ENCODE measurements at places on chromosomes 6 and 20.

GRCh38 chr20:38805958-38806854 is 709 bp downstream of the PPP1R16B start:
- peaks cover 7% of the 10 kb centered on the region for H3K27me3 ChIP-seq
- H3K4me1 ChIP-seq = no peaks in the 10 kb centered on the region
- no peak overlapping the region for H3K27ac ChIP-seq

- H3K27me3 ChIP-seq = no peaks in the 10 kb centered on the region
- no peak overlapping the region for H3K4me3 ChIP-seq
- H3K27ac ChIP-seq = no peak overlapping the region
- no peak for DNase-seq
- no peaks in the 10 kb centered on the region for H3K36me3 ChIP-seq
Observed at GRCh38 chr6:148351309-148351708, 8.7 kb downstream of the SASH1 start.

- no peak overlapping the region for H3K4me3 ChIP-seq
- H3K27me3 ChIP-seq = no peaks in the 10 kb centered on the region
- no peak overlapping the region for H3K27ac ChIP-seq
- peaks cover 4% of the 10 kb centered on the region for H3K36me3 ChIP-seq
Observed at GRCh38 chr6:37473364-37474095, 26.2 kb downstream of the CCDC167 start.

DNA sequence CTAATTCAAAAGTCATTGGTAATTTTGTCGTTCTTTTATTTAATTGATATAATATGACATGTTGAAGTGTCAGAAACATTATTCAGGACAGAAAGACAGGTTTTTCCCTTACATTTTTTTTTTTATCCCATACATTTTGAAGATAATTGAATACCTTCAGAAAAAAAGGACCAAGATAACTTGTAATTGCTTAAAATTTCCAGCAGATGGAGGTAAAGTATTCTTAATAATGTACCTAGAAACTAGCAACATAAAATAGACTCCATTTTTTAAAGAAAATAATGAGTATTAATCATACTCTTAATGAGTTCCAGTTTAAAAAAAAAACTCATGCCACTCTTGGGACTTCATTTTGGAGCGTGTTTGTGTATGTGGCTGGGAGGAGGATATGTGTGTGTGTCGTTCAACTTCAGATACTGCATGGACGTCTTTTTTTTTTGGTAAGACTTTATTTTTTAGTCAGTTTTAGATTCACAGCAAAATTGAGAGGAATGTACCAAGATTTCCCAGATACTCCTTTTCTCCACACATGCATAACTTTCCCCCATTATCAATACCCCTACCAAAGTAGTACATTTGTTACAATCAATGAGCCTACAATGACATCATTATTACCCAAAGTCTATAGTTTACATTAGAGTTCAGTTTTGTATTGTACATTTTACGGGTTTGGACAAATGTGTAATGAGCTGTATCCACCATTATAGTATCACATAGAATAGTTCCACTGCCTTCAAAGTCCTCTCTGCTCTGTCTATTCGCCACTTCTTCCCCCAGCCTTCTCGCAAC is 79.4 kb downstream of the ROS1 start:
- H3K4me3 ChIP-seq = no peak overlapping the region
- H3K27ac ChIP-seq = no peak overlapping the region
- no peaks in the 10 kb centered on the region for H3K27me3 ChIP-seq
- H3K36me3 ChIP-seq = no peaks in the 10 kb centered on the region
- H3K4me1 ChIP-seq = no peaks in the 10 kb centered on the region

DNA sequence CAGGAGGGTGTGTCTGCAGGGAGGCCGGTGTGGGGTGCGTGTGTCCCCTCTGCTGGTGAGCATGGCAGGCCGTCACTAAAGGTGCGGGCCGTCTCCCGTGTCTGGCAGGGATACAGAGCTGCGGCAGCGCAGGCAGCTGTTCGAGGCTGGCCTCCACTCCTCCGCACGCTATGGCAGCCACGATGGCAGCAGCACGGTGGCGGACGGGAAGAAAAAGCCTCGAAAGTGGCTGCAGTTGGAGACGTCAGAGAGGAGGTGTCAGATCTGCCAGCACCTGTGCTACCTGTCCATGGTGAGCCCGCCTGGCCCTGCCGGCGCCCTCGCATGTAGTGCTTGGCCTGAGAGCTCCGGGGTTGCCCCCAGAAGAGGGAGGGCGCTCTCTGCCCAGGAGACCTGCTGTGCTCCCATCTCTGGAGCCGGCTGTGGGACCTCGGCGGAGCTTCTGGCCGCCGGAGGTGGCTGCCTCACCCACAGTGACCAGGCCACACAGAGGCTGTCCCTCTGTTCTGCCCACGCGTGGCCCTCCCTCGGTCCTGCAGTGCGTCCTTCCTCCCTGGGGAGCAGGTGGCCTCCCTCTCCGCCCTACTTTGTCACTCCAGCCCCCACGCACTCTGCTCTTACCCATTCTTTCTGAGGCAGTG is 149.6 kb downstream of the DTNBP1 start:
- H3K36me3 ChIP-seq = peaks cover 2% of the 10 kb centered on the region
- DNase-seq = no peak
- H3K4me1 ChIP-seq = no peaks in the 10 kb centered on the region
- H3K27ac ChIP-seq = no peak overlapping the region

DNA sequence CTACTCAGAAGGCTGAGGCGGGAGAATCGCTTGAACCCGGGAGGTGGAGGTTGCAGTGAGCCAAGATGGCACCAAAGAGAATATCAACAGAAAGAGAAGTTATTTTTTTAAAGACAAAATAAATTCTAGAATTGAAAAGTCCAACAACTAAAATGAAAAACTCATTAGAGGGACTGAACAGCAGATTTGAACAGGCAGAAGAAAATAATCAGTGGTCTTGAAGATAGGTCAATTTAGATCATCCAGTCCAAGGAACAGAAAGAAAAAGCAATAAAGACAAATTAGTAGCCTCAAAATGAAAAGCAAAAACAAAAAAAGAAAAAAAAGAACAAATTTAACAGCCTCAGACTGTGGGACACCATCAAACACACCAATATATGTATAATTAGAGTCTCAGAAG is 6.0 kb downstream of the UQCC1 start:
- no peak overlapping the region for H3K4me3 ChIP-seq
- no peak overlapping the region for H3K27ac ChIP-seq
- H3K27me3 ChIP-seq = no peaks in the 10 kb centered on the region
- no peak for DNase-seq
- peaks cover 1% of the 10 kb centered on the region for H3K4me1 ChIP-seq

DNA sequence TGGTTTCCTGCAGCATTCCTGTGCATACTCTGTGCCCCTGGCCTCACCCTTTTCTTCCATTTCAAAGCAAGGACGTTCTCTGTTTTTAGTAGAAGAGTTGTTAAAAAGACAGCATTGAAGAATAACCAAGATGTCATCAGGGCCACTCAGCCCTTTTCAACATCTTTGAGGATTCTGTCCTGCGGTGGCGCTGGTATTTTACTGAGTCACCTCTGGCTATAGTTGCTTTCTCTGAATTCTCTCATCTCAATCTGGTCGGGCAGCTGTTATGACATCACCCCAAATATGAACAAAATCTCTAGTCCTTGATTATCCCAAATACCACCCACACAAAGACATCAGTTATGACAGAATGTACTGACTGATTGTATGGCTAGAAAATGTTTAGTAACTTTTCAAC is 204.2 kb downstream of the GRIK2 start:
- no peak for DNase-seq
- H3K27ac ChIP-seq = no peak overlapping the region
- no peaks in the 10 kb centered on the region for H3K27me3 ChIP-seq
- no peaks in the 10 kb centered on the region for H3K4me1 ChIP-seq
- H3K36me3 ChIP-seq = no peaks in the 10 kb centered on the region
- H3K4me3 ChIP-seq = no peak overlapping the region

DNA sequence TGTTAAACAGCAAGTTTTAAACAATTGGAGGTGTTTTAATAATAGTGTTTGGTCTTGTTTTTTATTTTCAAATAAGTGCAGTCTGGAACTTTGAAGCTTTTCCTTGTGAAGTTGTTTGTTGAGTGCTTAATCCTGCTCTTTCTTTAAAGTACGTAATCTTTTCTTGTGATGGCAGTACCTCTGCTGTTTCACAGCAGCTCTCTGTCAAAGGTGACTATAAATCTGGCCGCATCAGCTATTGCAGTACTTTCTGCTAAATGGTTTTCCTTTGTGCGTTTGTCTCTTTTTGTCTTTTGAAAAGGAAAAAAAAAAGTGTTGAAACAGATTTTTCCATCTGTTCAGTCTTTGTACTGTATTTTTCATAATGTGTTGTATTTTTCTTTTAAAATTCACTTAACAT is 12.7 kb downstream of the STXBP5 start:
- no peaks in the 10 kb centered on the region for H3K27me3 ChIP-seq
- H3K36me3 ChIP-seq = no peaks in the 10 kb centered on the region
- 0 out of 2 replicates have a peak, but pooled peaks cover 2% of the 10 kb centered on the region for H3K4me1 ChIP-seq

- no peaks in the 10 kb centered on the region for H3K27me3 ChIP-seq
- no peaks in the 10 kb centered on the region for H3K36me3 ChIP-seq
- DNase-seq = no peak
- H3K4me3 ChIP-seq = no peak overlapping the region
- no peaks in the 10 kb centered on the region for H3K4me1 ChIP-seq
Observed at GRCh38 chr6:134994431-134994830, 44.5 kb upstream of the ALDH8A1 start.

- no peaks in the 10 kb centered on the region for H3K27me3 ChIP-seq
- DNase-seq = no peak
- H3K36me3 ChIP-seq = no peaks in the 10 kb centered on the region
- no peak overlapping the region for H3K27ac ChIP-seq
- peak overlapping the region; percentile 61 for H3K4me3 ChIP-seq
- H3K4me1 ChIP-seq = peaks cover 10% of the 10 kb centered on the region
Observed at GRCh38 chr6:125781314-125781868, 9.4 kb upstream of the NCOA7 start.

DNA sequence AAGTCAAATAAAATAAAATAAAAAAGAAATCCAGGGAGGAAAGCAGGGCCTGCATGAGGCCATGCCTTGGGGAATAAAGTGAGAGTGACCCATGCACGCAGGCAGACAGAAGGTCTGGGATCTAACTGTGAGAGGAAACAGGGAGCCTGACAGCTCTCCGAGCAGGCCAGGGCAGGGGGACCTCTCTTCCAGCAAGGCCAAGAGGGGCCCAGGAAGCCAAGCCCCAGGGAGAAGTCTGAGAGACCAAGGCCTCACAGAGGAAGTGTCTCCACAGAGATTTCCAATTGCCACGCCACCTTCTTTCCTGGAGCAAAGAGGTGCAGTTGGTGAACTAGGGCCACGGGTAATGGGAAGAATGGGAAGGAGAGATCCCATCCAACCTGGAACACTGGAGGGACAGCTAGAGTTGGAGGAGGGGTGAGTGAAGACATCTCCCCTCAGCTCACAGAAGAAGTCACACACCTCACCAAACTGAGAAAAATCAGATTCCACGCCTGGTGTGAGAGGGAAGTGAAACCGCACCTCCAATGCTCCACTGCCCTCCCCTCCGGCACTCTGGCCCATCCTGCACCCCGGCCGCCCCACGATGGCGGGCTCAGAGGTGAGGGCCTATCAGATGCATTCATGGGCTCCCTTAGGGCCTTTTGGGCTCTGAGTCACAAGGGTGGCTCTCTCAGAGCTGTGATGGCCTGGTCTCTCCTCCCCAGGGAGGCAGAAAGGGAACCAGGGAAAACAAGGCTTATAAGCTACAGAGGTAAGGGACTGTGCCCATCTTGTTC is 25.1 kb upstream of the TAF8 start:
- no peak overlapping the region for H3K4me3 ChIP-seq
- DNase-seq = no peak
- H3K36me3 ChIP-seq = no peaks in the 10 kb centered on the region
- H3K4me1 ChIP-seq = 0 out of 2 replicates have a peak, but pooled peaks cover 4% of the 10 kb centered on the region
- no peaks in the 10 kb centered on the region for H3K27me3 ChIP-seq

GRCh38 chr6:141607956-141608355 is 524.8 kb upstream of the GJE1 start:
- no peak overlapping the region for H3K4me3 ChIP-seq
- no peak for DNase-seq
- H3K27me3 ChIP-seq = no peaks in the 10 kb centered on the region
- no peaks in the 10 kb centered on the region for H3K36me3 ChIP-seq

DNA sequence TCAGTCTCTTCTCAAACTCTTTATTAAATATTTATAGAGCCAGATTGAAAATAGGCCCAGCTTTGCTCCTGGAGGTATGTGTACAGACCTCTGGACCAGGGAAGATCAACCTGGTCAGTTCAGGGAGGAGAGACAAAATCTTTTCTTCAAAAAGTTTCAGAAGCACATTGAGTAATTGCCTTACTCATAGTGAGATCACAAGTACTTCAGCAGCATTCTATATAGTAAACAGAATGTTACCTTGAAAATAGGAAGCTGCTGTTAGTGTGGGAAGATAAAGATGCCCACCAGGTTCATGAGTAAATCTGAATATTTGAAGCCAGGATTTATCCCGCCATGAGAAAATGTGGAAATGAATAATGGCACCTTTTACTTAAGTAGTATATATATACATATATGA is 665.9 kb upstream of the CITED2 start:
- no peaks in the 10 kb centered on the region for H3K4me1 ChIP-seq
- H3K27ac ChIP-seq = no peak overlapping the region
- H3K27me3 ChIP-seq = no peaks in the 10 kb centered on the region
- no peaks in the 10 kb centered on the region for H3K36me3 ChIP-seq
- H3K4me3 ChIP-seq = no peak overlapping the region

DNA sequence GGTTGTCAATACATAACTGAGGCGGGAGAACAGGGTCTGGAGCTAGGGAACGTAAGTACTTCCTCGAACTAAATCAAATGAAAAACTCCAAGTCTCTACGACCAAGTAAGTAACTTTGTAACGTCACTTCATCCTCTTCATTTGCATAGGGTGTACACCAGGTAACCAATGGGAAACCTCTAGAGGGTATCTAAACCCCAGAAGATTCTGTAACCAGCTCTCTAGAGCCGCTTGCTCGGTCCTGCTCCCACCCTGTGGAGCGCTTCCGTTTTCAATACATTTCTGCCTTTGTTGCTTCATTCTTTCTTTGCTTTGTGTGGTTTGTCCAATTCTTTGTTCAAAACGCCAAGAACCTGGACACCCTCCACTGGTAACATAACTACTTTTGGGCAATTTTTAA is 133.5 kb upstream of the TMEM170B start:
- no peaks in the 10 kb centered on the region for H3K27me3 ChIP-seq
- H3K27ac ChIP-seq = no peak overlapping the region
- peaks cover 9% of the 10 kb centered on the region for H3K4me1 ChIP-seq
- no peak for DNase-seq
- no peaks in the 10 kb centered on the region for H3K36me3 ChIP-seq

Data from Caco-2 (cell line).